ENCODE measurements at places on chromosomes 5 and 9. TPM values are rescaled to one million over a fixed set of nuclear protein-coding genes. Genes with fewer than 3 reads are reported as not detected.

The GABBR2 gene
- 5.1 TPM for total RNA-seq

The DRD1 gene
- total RNA-seq = 0.15 TPM

The ADGRD2 gene
- total RNA-seq = not detected

The HAVCR2 gene
- total RNA-seq = under 0.01 TPM

The PKD2L2 gene
- total RNA-seq = not detected

The LVRN gene
- not detected for total RNA-seq

The CEP72 gene
- total RNA-seq = 11.9 TPM

The CER1 gene
- not detected for total RNA-seq

The FSTL4 gene
- 0.34 TPM for total RNA-seq

The CCL21 gene
- total RNA-seq = not detected

The FCN1 gene
- total RNA-seq = not detected

Measured in melanocyte of skin (primary cell).